ENCODE measurements at places on chromosomes 7 and 10.
A peak's percentile ranks its signal among the peaks of the same experiment; 100 is the strongest.

- no peak for DNase-seq
Measured at GRCh38 chr7:19381321-19381720, 236.1 kb upstream of the FERD3L start.

DNA sequence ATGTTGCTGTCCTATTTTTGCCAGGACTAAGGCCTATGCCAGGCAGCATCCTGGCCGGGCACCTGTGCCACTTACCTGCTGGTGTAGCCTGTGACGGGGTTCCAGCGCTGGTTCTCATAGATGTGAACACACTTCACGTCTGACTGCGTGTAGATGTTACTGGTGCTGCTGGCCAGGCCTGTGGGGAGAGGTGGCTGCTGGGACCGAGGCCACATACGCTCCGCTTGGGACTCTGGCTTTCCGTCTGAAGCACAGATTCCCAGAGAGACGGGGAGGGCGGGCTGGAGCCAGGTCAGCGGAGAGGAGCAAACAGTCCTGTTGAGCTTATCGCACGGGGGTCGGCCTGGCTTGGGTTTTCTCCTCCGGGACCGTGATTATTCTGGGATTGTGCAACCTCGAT, 16.7 kb downstream of the BHLHA15 start:
- DNase-seq = peak; percentile 44

DNA sequence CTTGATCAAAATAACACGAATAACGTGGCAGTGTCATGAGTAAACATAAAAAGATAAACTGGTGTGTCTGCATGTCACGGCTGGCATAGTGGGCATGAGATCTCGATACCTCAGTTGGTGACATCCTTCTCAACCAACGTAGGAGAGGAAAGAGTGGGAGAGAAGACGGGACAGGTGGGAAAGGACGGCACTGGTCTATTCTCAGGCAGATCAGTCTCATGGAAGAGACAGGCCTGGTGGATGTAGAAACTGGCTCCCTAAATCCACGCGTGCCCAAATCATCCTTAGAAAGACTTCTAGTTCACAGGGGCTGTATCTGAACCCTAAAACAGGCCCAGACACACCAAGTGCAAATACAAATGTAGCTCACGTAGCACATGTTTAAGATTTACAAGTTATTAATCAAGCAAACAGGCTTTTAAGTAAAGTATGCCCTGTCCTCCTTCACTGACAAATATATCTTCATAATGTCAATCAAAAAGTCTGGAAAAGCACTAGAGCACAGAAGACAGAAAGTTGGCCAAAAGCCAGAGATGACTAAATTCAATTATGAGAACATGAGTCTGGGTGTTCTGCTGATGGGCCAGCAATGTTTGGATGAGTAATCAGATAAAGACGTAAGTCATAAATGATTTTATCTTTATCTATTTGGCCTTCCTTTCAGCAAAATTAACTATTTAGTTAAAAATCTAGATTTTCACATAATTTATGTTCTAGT, 56.3 kb downstream of the SFMBT2 start:
- DNase-seq = no peak

DNA sequence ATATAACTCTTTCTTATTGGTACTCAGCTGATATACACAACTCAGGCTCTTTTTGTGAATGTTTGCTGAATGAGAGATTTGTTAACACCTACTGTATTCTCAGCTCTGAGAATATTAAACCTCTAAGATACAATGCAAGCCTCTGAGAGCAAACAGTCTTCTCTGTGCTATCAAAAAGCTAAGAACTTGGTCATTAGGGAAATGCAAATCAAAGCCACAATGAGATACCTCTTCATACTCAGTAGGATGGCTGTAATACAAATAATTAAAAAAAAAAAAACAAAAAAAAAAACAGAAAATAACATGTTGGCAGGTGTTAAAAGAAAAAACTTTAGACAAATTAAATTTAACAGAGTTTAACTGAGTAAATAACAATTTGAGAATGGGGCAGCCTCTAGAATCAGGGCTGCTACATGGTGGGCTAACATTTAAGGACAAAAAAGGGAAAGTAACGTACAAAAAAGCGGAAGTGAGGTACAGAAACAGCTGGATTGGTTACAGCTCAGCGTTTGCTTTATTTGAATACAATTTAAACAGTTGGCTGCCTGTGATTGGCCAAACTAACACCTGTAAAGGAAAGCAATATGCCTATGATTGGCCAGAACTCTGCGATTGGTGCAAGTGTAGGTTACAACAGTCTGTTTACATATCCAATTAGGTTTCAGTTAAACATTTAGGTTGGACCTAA, 14.8 kb upstream of the MTURN start:
- DNase-seq = no peak

- no peak for DNase-seq
Measured at GRCh38 chr7:133846203-133846945, 280.8 kb upstream of the LRGUK start.
